GM23248 (cell line): ENCODE measurements at places on chromosomes 13 and 19.
A peak's percentile ranks its signal among the peaks of the same experiment; 100 is the strongest.

- no peak for DNase-seq
Measured at GRCh38 chr13:53010374-53011105, 18.1 kb upstream of the OLFM4 start.

- DNase-seq: no peak
Measured at GRCh38 chr13:109976206-109976997, 190.0 kb upstream of the IRS2 start.

- DNase-seq: no peak
Measured at GRCh38 chr19:43923875-43924274, 11.2 kb downstream of the ZNF45 start.

GRCh38 chr13:77139306-77139705 is 112.3 kb upstream of the FBXL3 start:
- DNase-seq: no peak

GRCh38 chr19:1299801-1300200 is 14.1 kb downstream of the EFNA2 start:
- no peak for DNase-seq

- peak; percentile 44 for DNase-seq
Measured at GRCh38 chr13:109816808-109817203, 30.4 kb upstream of the IRS2 start.
